ENCODE measurements at places on chromosomes 4 and X. TPM values are rescaled to one million over a fixed set of nuclear protein-coding genes. Genes with fewer than 3 reads are reported as not detected.

BLOC1S4 gene
- polyA plus RNA-seq = 4.7 TPM

SPANXB1 gene
- not detected for polyA plus RNA-seq

FOXP3 gene
- polyA plus RNA-seq = 0.11 TPM

PAGE1 gene
- not detected for polyA plus RNA-seq

MAGEH1 gene
- 18.0 TPM for polyA plus RNA-seq

USP51 gene
- 0.67 TPM for polyA plus RNA-seq

Measured in adipose tissue (tissue), 3 donors.